Skeletal muscle tissue (tissue), 5 donors: ENCODE measurements at places on chromosomes 11 and 22. TPM values are rescaled to one million over a fixed set of nuclear protein-coding genes. Genes with fewer than 3 reads are reported as not detected.

FGF4 gene
- 1.6 TPM for total RNA-seq

MMP7 gene
- not detected for total RNA-seq

FAM227A gene
- total RNA-seq = 0.52 TPM

XKR3 gene
- total RNA-seq = not detected

OR52A1 gene
- total RNA-seq = not detected

HEPHL1 gene
- total RNA-seq = under 0.01 TPM
